Activated CD4-positive, alpha-beta memory T cell treated with anti-CD3 and anti-CD28 coated beads for 36 hours (primary cell): ENCODE measurements at places on chromosomes 12 and 14. TPM values are rescaled to one million over a fixed set of nuclear protein-coding genes. Genes with fewer than 3 reads are reported as not detected.

The SERPINA3 gene
- total RNA-seq: not detected

GRCh38 chr12:19498099-19498498, 58.8 kb downstream of the AEBP2 start:
- H3K27ac ChIP-seq: no peak overlapping the region
- H3K4me1 ChIP-seq: peaks cover 11% of the 10 kb centered on the region
- peaks cover 30% of the 10 kb centered on the region for H3K36me3 ChIP-seq
- no peak for DNase-seq

GRCh38 chr14:67446371-67447032, 34.5 kb upstream of the PLEK2 start:
- no peak overlapping the region for H3K4me3 ChIP-seq
- H3K27me3 ChIP-seq: peaks cover 7% of the 10 kb centered on the region
- no peaks in the 10 kb centered on the region for H3K4me1 ChIP-seq
- no peaks in the 10 kb centered on the region for H3K36me3 ChIP-seq
- no peak overlapping the region for H3K27ac ChIP-seq

DNA sequence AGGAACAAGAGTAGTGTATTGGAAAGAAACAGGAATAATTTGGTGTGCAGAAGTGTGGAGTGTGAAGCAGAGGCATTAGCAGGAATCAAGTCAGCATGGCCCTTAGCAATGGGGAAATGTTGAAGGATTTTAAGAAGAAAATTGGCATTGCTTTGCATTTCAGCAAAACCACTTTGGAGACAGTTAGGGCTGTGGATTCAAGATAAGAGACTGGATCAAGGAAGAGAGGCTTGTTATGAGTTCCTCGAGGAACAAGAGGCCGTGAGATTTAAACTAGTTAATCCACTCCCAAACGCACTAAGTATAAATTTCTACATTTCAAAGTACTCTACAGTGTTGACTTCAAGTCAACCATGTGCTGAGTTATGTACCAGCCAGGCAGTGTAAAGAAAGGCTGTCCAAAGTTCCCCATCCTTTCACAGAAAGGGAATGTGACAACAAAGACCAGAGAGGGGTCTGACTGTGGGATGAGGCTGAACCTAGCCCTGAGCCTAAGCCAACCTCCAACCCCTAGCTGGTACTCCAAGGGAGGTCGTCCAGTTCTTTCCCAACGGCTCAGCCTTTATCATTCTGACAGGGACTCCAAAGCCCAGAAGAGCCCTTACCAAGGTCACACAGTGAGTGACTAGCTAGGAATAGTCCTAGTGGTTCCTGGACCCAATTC, 91.2 kb upstream of the BMP4 start:
- H3K36me3 ChIP-seq: no peaks in the 10 kb centered on the region
- H3K4me1 ChIP-seq: no peaks in the 10 kb centered on the region
- no peak for DNase-seq
- no peaks in the 10 kb centered on the region for H3K27me3 ChIP-seq
- no peak overlapping the region for H3K4me3 ChIP-seq

DNA sequence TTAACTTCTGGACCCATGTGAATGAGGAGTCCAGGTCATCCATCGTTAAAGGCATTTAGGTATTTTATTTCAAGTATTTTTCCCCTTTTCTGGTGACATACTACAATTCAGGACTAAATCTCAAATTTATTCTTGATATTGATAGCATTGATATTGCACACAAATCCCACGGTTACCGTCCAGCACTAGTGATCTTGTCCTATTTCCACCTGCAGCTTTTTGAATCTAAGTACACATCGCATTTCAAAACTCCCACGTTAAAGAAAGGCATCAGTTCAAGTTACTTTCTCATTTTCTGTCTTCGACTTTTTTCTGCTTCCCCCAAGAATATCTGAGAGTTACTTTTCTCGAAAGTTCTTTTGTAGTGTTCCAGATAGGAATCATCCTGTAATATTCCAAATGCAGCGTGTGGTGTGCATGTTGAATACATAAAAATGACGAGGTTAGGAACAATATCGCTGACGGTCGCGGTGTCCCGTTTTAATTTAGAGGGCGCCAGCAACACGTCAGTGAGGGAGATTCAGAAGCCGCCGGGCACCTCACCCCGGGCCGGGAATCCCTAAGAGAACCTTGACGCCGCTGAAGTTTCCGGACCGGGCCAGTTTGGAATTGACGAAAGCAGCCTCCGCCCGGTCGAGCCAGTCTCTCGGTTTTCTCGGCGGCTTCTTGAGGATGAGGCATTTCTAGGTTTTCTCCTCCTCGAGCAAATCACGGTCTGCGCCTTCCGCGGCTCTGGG, 569 bp upstream of the RGS6 start:
- no peaks in the 10 kb centered on the region for H3K36me3 ChIP-seq
- DNase-seq: peak; percentile 19
- H3K4me3 ChIP-seq: no peak overlapping the region

- no peak overlapping the region for H3K4me3 ChIP-seq
- H3K36me3 ChIP-seq: no peaks in the 10 kb centered on the region
- no peaks in the 10 kb centered on the region for H3K27me3 ChIP-seq
- no peak overlapping the region for H3K27ac ChIP-seq
- no peaks in the 10 kb centered on the region for H3K4me1 ChIP-seq
These were observed 987.7 kb downstream of the GALC start for GRCh38 chr14:87005280-87005679.

GRCh38 chr14:81302638-81303037, 81.9 kb upstream of the GTF2A1 start:
- H3K27ac ChIP-seq: no peak overlapping the region
- no peaks in the 10 kb centered on the region for H3K36me3 ChIP-seq
- no peak for DNase-seq
